ENCODE measurements at places on chromosomes 2 and 18.

DNA sequence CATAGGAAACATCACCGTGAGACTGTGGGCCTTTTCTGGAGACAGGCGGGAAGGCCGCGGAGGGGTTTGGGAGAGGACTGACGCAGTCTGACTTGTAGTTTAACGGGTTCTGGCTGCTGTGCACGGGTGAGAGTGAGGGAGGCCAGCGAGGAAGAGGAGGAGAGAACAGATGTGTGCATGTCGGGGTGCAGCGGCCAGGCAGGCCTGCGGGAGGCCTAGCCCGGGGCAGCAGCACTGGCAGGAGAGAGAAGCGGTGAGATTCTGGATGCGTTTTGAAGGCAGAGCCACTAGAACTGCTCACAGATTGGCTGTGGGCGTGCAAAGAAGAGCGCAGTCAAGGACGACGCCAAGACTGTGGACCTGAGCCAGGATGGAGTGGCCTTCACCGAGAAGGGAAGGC lies 53.9 kb downstream of the PTGR3 start:
- DNase-seq, result no peak

DNA sequence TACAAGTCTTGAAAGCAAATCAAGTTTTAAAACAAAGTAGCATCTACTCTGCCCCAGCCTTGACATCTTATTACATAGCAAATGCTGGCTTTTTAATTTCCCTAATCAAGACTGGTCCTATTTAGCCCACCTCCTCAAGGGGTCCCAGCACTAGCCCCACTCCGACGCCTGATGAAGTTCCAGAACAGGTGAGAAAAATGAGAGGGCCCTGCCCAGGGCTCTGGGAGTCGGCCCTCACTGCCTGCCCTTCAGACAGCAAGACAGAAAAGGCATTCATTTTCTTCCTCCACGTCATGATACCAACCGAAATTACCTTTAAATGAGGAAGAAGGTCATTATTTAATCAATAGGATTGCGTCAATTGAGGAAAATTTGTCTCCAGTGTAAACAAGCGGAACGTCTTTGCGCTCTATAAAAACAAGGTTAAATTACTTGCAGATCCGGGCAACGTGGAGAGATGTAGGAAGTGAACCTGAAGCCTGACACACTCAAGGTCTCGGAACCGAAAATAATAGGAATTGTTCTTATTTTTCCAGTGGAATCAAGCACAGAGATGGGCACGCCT lies 170.6 kb upstream of the PKDCC start:
- DNase-seq, result no peak

- DNase-seq, result no peak
These were observed 11.4 kb downstream of the FLACC1 start for GRCh38 chr2:201345625-201346213.

DNA sequence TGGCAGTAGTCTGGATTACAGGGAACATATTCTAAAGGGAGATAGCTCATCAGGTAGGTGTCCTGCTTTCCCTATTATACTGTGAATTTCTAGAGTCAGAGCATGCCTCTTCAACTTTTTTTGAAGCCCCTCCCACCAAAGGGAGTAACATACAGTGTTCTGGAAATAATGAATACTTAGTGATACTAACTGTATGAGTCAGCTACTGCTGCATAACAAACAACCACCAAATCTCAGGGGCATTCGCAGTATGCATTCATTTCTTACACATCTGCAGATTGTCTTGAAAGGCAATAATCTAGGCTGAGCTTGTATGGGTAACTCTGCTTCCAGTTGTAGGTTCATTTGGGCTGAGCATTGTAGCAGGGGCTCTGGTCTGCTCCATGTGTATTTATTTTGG lies 409.7 kb upstream of the SPRED2 start:
- no peak for DNase-seq

- DNase-seq, result no peak
These were observed 53.7 kb upstream of the PARD3B start for GRCh38 chr2:204491528-204491927.

GRCh38 chr2:38601463-38602135 lies 1.1 kb downstream of the HNRNPLL start:
- DNase-seq, result no peak

DNA sequence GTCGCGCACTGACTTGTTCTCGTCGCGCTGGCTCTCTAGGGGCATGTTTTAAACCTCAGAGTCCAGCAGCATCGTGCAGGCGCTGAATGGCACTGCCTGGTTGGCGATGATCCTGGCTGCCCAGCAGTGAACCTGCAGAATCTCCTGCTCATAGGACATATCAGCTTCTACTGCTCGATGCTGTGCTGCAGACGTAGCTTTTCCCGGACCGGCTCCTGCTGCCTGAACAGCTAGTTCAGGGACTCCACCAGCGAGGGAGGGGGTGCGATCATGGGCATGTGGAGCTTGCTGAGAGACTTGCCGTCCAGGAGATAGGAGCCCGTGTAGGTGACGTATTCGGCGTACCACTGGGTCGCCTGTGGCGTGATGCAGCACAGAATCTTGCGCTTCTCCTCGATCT lies 890.0 kb upstream of the LRRTM1 start:
- no peak for DNase-seq

GRCh38 chr2:196137271-196137670 lies 34.1 kb downstream of the STK17B start:
- DNase-seq, result no peak

DNA sequence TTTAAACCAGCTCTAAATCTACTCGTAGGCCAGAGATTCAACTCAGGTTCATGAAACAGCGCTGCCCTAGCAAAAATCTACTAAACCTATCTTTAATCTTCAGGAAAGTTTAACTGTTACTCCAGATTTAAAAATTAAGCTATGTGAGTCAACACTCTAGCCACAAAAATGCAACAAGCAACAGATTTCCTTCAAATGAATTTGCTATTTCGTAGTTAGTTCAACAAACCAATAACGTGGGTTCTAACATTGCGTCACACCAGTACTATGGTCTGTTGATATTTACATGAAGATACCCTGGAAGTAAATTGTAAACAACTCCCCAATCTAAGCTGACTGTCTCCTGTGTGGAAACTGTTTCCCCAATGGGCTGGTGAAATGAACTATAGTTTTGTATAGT lies 71.2 kb downstream of the FIGN start:
- DNase-seq, result no peak

DNA sequence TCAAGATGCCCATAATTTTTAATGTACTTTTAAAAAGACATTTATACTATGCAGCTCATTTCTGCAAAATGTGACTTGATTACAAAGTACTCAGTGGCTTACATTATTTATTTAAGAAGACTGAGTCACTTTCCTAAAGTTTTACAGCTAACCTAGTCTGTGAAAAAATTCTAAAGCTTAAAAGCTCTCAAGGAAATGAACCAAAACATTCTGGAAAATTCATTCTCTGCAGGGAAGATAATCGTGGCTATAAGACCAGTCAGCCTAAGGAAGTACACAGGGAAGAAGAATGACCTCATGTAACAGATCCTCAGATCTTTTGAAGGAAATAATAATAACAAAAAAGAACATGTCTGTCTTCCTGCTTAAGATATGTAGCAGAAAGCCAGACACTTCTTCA lies 232.1 kb upstream of the STK17B start:
- no peak for DNase-seq

GRCh38 chr18:76554547-76555222 lies 59.6 kb upstream of the ZNF516 start:
- no peak for DNase-seq

DNA sequence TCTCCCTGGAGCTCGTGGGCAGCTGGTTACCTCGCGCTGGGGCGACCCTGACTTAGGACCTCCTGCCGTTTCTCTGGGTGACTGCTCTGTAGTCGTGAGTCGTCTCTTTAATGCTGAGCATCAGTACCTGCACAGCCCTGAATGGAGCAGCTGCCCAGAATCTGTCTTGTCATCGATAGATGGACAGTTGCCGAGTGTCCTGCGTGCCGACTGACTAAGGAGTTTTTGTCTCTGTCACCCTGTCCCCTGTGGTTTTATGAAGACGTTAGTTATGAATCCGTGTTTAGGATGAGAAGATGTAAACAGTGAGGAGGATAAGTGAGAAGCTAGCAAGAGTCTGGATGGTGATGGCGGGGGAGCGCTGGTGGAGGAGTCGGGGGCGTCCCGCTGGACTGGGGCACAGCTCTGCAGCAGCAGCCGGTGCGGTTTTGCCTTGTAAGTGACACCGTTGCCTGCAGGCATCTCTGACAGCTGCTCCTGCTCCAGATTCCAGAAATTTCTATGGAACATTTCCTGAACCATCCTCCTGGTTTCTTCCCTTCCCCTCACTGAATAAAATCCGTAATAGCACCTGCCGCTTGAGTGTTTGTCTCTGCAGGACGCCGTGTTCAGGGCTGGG lies 13.3 kb downstream of the AGAP1 start:
- no peak for DNase-seq

- DNase-seq, result no peak
These were observed 2.2 kb downstream of the PSD4 start for GRCh38 chr2:113175736-113176695.

DNA sequence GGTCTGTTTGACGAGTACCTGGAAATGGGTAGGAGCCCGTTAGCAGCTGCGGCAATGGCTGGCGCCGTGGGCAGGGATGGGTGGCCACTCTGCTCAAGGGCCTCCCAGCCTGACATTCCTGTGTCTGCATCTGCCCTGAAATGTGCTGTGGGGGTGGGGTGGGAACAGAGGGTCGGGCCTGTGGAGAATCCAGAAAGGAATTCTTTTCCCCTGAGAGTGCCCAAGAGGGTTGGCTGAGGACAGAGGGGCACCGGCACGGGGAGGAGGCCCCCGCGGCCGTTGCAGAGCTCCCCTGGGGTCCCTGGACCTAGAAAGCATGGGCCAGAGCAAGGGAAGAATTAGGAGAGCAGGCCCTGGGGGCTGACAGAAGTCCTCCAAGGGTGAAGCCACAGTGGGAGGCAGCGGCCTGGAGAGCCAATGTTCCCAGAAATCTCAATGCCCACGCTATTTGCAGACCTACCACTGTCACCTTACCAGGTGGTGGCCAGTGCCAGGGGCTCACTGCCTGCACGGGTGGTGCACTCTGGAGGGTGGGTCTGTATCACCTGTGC lies 27.8 kb downstream of the ANO7 start:
- no peak for DNase-seq

GRCh38 chr2:43317680-43318079 lies 91.3 kb upstream of the ZFP36L2 start:
- DNase-seq, result no peak

DNA sequence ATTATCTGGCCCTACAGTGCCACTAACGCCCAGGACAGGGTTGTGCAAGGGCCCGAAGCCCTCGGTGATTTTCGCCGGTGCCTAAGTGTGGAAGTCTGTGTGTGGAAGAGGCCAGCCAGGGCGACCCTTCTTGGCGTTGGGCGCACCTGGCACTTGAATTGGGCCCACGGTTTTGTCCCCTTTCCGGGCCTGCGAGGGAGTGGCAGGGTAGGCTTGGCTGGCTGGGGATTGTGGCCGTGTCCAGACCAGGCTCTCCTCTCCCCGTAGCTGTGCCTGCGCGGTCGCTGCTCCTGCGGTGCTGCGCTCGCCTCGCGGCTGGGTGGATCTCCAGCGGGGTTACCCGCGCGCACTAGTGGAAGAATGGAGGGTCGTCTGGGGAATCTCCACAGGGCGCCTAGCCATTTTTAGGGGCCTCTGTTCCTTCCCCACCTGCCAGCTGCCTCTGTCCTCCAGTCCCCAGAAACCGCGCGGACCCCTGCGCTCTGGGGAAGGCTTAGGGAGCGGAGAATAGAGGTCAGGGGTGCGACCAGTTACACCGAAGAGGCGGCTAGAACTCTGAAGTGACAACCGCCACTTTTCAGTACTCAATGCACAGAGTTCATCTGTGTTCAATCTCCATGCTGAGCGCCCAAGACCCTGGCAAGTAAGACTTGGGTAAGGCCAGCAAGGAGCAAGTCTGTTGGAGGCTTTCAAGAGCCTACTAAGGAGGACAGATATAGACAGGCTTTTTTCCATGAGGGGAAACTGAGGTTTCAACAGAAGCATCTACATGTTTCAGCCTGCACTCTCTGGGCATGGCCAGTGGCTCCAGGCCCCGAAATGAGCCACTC lies 16.0 kb downstream of the EVX2 start:
- DNase-seq, result no peak

All from stimulated activated CD8-positive, alpha-beta memory T cell treated with anti-CD3 and anti-CD28 coated beads, Interleukin-7, amount 100 ng/mL, for 4 hours (primary cell).